Smooth muscle cell of the brain vasculature (primary cell): ENCODE measurements at places on chromosomes 5 and 9.
A peak's percentile ranks its signal among the peaks of the same experiment; 100 is the strongest.

GRCh38 chr9:130499804-130500263 lies 55.1 kb downstream of the ASS1 start:
- no peak for DNase-seq

- DNase-seq = no peak
These were observed 1.2 kb downstream of the NIPSNAP3B start for GRCh38 chr9:104765138-104765537.

GRCh38 chr9:130860458-130861316 lies 25.6 kb downstream of the ABL1 start:
- peak; percentile 83 for DNase-seq

GRCh38 chr5:132434416-132435286 lies 55.9 kb downstream of the IRF1 start:
- DNase-seq = no peak

- no peak for DNase-seq
These were observed 1.9 kb upstream of the FST start for GRCh38 chr5:53478411-53479044.

GRCh38 chr9:97935276-97935675 lies 2.7 kb downstream of the HEMGN start:
- no peak for DNase-seq

DNA sequence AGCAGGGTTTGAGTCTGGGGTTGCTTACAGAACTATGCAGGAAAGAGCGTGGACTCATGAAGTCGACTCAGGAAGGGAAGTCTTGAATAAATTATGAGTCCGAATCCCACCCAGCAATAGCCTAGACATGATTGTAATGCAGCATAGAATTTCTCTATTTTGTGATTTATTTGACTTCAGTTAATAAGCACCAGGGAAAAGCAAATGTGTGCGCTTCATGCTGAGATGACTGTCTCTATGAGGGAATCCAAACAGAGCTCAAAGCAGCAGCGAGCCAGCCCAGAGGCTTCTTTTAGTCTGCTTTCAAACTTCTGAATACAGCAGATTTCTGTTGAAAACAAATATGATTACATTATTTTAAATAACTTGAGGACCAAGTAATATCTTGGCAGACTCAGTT lies 188.0 kb downstream of the SEMA6A start:
- no peak for DNase-seq

DNA sequence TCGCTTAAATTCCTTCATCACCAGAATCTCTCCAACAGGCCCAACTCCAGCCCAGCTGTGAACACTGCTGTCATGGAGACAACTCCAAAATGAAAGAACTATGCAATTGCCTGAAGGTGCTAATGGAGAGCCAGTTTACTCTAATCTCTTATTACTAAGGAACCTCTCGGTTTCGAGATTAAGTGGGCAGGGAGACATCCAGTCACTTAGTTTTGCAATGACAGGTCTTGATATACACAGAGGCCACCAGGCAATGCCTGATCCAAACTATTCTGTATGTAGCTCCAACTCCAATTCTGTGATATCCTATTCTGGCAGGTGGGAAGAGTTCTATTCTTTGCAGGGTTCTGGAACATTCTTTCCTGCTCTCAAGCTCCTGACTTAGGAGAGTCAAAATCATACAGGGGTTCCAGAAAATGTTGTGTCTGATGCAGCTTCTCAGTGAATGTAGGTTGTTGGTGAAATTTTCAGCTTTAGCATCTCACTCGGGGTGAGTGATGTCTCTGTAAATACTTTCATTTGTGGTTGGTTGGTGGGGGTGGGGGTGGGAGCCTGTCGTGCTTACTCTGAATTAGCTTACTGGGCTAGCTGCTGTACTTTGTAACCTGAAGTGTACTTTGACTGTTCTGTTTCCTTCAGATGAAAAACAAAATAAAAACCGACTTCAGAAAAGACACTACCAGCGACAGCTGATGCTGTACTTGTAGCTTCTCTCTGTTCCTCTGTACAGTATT lies 170.9 kb downstream of the PALM2AKAP2 start:
- no peak for DNase-seq

DNA sequence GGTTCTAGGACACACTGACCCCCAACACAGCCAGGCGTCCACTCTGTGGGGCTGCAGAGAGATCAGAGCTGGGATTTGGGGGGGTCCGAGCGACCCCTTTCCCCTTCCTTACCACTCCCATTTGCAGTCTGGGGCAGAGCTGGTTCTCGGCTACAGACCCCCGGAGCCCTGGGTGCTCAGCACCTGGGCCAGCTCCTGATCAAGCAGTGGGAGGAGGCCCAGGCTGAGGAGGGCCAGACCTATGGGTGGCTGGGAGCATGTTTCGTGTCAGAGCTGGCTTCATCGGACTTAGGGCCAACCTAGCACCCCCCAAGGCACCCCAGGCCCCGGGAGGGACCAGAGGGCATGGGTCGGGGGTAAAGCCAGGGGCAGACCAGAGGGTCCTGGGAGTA lies 7.6 kb downstream of the GRIN1 start:
- no peak for DNase-seq

DNA sequence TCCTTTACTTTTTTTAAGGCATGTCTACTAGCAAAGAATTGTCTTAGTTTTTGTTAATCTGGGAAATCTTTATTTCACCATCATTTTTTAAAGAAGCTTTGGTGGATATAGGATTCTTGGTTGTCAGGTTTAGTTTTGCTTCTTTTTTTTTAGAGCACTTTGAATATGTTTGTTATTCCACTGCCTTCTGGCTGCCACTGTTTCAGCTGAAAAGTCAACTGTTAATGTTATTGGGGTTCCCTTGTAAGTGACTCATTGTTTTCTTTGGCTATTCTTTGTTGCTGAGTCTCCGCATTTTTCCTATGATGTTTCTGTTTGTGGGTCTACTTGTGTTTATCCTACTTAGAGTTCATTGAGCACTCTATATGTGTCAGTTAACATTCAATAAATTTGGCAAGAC lies 44.4 kb downstream of the PHAX start:
- DNase-seq = no peak

- no peak for DNase-seq
These were observed 658.5 kb downstream of the SLCO4C1 start for GRCh38 chr5:101637599-101637998.
